ENCODE measurements at places on chromosomes 16 and 17.
A peak's percentile ranks its signal among the peaks of the same experiment; 100 is the strongest.

GRCh38 chr17:65557349-65558310, 3.8 kb downstream of the AXIN2 start:
- no peak for DNase-seq

DNA sequence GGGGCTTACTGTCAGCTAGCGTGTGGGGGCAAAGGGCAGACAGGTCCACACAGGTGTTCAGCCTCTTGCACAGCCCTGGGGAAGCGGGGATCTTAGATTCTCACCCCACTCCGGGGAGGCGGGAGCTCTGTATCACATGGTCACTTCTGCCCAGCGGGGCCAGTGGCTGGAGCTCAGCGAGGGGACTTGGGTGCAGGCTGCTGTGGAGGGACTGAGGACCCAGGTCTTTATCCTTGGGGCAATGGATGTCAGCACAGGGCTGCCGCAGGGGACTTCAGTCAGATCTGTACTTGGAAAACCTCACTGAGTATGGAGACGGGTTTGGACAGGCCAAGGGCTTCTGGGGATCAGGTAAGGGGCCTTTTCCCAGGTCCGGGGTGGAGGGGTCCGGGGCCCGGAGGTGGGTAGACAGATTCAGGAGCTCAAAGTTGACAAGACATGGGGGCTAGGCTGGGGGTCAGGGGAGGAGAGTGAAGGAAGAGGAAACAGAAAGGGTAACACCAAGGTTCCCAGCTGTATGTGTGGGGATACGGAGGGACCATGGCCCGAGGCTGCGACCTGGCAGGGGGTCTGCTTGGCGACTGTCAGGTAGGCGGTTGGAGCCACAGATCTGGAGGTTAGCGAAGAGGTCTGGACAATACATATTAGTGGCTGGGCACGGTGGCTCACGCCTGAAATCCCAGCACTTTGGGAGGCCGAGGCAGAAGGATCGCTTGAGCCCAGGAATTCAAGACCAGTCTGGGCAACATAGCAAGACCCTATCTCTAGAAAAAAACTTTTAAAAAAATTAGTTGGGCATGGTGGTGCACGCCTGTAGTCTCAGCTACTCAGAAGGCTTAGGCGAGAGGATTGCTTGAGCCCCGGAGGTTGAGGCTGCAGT, 15.1 kb upstream of the BAIAP2 start:
- no peak for DNase-seq

DNA sequence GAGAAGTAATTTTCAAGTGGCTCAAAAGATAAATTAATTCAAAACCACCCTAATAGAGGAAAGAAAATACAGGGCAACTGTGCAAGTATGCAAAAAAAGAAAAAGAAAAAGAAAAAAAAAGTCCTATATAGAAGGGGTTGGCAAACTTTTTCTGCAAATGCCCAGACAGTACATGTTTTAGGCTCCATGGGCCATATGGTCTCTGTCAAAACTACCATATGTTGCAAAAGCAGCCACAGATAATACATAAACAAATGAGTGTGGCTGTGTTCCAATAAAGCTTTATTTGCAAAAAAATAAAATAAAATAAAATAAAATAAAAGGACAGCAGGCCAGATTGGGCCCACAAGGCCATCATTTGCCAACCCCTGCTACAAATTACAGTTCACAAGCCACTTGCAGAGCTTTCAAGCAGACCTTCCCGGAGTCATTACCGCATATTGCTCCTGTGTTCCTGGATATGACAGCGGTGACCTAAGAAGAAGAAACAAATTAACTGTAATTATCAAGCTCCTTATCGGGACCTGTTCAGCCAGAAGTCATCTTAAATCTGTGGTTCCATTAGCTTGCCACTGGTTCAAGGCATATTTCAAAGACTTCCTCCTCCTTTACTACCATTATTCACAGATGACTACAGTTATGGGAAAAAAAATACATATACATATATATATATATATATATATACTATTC, 15.9 kb downstream of the ZC3H7A start:
- no peak for DNase-seq

DNA sequence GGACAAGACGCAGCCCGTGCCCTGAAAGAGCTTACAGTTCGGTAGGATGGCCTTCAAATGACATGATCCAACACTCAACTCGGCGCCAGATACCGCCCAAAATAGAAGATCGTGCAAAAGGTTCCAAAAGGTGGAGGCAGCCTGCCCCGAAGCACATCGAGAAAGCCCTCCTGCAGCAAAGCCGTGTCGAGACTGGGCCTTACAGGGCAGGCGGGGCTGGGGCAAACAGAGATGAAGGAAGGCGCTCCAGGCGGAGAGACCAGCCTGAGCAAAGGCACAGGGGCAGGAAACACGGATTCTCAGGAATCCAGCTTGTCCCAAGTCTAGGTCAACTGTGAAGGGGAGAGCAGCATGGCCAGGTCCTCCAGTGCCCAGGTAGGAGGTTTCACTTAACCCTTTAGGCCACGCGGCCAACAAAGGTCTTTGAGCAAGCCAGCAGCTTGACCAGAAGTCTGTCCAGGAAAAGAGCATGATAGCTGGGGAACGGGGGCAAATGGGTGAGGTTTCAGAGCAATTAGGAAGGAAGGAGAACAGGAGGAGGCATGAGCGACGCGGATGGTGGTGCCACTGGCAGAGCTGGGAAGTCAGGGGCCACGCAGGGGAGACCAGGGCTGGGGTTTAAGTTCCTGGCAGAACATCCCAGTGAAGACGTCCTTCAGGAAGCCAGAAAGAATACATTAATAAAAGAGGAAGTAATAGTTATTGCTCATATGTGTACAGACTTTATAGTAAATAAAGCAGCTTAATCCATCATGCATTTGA, 21.2 kb upstream of the EIF1 start:
- no peak for DNase-seq

DNA sequence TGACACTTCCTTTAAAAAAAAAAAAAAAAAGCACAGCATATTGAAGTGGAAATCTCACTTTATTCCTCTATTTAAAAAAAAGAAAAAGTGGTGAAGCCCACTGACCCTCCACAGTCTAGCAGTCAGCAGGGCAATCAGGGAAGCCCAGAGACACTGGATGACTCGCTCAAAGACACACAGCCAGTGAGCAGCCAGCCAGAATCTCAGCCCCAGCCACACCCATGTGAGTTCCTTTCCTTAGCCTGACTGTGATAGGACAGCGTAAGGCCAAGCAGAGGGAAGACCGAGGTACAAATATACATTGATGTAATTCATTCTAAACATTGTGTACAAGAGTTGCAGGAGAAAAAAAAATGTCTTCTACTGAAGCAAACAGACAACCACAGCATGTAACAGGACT, 22.5 kb downstream of the XPO6 start:
- DNase-seq, result no peak

- no peak for DNase-seq
Observed at GRCh38 chr16:82082543-82083244, 47.6 kb downstream of the HSD17B2 start.

- DNase-seq, result no peak
Observed at GRCh38 chr17:75707079-75707571, 14.1 kb upstream of the ITGB4 start.

GRCh38 chr16:71885261-71885650, 1.3 kb upstream of the ZNF821 start:
- no peak for DNase-seq

- no peak for DNase-seq
Observed at GRCh38 chr17:42459801-42460281, 1.2 kb downstream of the ATP6V0A1 start.

- DNase-seq, result peak; percentile 76
Observed at GRCh38 chr16:2486645-2487516, 12.0 kb downstream of the TBC1D24 start.

GRCh38 chr16:17227278-17227677, 243.5 kb downstream of the XYLT1 start:
- DNase-seq, result no peak

- no peak for DNase-seq
Observed at GRCh38 chr16:87048730-87049115, 268.5 kb downstream of the C16orf95 start.

- no peak for DNase-seq
Observed at GRCh38 chr16:20611975-20612481, 35.9 kb upstream of the ACSM2B start.

GRCh38 chr16:65308506-65308905, 186.6 kb upstream of the CDH11 start:
- DNase-seq, result no peak

- no peak for DNase-seq
Observed at GRCh38 chr17:82808921-82809905, 30.6 kb downstream of the ZNF750 start.

DNA sequence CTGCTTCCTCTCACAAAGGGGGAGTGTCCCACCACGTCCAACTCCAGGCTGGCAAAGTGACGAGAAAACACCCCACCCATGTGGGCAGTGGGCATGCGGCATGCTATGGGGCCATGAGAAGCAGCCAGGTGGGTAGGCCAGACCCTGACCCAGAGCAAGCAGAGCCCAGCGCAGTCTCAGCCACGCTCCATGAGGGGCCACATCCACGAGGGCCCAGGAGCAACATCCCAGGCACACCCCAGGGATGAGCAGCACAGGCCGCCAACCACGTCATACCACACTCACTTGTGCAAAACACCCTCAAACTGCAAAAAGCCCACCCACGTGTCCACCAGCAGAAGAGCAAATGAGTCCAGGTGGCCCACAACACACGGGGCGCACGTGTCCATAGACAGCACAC, 117.0 kb downstream of the ZNF778 start:
- no peak for DNase-seq

DNA sequence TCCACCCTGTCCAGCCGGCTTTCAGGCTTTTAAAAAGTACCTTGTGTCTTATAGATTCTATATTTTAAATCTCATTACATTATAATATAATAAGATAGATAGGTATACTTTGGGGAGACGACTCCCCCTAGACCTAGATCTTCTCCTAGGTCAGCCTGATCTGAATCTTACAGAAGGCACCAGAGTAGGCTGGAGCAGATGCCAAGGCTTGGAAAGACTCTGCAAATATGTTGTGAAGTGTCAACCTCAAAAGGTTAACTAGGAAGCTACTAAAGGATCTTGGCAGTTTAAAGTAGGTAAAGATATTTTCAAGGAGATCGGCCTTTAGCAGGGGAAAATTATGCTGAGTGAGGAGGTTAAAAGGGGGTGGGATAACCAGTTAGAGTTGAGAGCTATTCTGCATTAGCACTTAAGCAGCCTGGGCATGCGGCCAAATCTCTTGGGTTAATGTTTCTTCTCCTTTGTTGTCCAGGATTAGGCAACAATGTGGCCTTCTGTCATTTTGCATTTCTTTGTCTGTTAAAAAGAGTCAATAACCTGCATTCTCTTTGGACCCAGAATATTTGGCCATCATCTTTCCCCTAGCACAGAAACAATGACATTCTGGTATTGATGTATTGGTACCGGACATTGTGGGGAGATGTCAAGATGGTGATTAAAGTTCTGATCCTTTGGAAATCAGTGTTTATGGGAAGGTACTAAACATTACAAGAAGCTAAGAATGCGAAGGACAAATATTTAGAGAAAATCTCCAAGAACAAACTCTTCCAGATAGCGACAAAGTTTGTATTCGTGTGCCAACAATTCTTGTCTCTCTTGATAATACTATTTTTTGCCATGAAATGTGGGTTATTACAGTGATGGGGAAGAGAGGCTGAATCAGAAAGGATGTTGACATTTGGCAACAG, 51.2 kb upstream of the DHX40 start:
- no peak for DNase-seq

DNA sequence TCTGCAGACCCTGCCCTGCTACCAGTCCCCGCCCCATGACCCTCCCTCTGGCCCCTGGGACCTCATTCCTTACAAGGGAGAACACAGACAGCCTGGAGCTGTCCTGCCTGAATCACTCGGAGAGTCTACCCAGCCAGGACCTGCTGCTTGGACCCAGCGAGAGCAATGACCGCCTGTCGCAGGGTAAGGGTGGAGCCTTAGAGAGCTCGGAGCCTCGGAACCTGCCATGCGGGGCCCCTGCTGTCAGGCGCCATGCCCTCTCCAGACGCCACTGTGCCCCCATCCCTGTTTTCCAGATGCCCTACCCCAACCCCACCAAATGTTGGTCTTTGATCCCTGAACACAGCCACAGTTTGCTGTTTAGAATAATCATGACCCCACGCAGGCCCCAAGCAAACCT, 5.6 kb downstream of the SH2B1 start:
- no peak for DNase-seq

GRCh38 chr17:15271741-15272140, 6.6 kb upstream of the PMP22 start:
- no peak for DNase-seq

GRCh38 chr16:89958068-89958467, 9.5 kb downstream of the DEF8 start:
- no peak for DNase-seq

DNA sequence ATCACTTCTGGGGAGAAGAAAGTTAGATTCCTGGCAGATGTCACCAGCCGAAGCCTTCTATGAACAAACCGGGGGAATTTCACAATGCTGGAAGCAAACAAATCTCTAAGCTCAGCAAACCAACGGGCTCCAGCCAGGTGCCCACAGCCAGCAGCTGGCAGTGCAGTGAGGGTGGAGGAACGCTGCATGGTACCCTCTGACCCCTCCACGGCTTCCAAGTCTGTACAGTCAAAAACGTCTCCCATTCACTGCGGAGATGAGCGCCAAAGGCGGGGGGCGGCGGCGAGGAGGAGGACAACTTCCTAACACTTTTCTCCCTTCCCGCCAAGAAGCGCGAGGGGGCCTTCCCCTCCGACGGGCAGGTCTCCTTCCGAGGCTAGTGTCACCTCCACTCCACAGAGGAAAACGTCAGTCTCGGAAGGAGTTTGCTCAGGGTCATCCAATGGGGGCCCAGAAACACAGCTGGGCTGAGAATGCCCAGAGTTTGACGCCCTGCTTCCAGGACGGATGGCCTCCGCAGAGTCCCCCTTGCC, 924 bp downstream of the ZNF598 start:
- DNase-seq, result peak; percentile 59

GRCh38 chr17:81825841-81826466, 7.1 kb downstream of the MCRIP1 start:
- DNase-seq, result no peak

DNA sequence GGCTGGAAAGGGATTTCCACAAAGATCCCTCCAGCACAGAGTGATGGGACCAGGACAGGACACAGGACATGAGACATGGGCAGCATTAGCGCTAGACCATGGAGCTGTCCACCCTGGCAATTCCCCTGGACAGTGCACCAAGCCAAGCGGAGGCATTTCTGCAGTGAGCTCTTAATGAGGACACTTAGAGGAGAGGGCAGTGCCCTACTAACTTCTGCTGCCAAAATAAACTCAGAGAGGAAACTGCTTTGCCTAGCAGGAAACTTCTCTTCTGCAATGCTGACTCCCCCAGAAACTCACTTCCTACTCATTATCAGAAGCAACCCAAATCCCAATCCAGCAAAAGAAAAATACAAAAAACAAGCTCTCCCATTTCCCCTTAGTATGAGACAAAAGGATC, 119.2 kb downstream of the HS3ST2 start:
- no peak for DNase-seq

- no peak for DNase-seq
Observed at GRCh38 chr16:7614021-7614795, 281.6 kb downstream of the RBFOX1 start.

- no peak for DNase-seq
Observed at GRCh38 chr17:20035501-20035900, 26.3 kb downstream of the SPECC1 start.

DNA sequence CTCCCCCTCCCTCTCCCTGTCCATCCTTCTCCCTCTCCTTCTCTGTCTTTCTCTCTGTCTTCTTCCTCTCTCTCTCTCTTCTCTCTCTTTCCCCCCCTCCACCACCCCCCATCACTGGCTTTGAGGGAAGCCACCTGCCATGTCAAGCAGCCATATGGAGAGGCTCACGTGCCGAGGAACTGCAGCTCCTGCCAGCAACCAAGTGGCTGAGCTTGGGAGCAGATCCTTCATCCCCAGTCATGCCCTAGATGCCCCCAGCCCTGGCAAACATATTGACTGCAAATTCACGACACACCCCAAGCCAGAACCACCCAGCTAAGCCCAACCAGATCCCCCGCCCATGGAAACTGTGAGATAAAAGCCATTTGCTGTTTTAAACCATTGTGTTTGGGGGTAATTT, 40.9 kb upstream of the RBFOX3 start:
- DNase-seq, result no peak
